ENCODE measurements at places on chromosomes 4 and X.
A peak's percentile ranks its signal among the peaks of the same experiment; 100 is the strongest.

DNA sequence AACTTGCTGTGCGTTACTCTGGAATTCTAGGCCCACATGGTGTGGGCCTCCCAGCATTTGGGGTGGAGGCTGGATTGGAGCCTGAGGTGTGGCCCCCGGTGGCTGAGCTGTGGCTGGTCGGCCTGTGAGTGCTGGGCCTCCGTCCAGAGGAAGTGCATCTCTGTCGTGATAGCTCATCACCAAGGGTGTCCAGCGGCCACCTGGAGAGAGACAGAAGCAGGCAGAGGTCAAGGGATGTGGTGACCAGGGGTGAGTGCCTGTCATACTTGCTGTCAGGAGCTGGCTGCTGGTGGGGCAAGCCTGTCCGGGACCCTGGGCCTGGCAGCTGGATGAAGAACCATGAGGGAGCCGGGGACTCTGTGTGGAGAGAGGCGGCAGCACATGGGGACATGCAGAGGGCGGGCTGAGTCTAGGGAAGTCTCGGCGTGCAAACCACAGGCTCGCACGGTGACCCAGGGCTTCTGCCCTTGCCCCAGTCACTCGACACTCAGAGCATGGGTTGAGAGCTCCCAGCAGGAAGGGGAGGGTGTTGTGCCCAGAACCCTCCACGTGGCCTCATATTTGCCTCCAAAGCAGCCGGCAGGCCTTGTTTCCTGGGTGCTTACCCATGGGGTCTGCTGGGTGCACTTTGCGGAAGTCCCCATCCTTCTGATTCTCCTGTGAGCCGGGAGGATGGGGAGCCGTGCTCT lies 6.2 kb downstream of the SORCS2 start:
- DNase-seq = no peak

- no peak for DNase-seq
These were observed at the start of gene LDOC1 for GRCh38 chrX:141176586-141177451. LDOC1 (minus strand) TSS chrX:141177129; CDS start chrX:141177021, 108 bp downstream.

DNA sequence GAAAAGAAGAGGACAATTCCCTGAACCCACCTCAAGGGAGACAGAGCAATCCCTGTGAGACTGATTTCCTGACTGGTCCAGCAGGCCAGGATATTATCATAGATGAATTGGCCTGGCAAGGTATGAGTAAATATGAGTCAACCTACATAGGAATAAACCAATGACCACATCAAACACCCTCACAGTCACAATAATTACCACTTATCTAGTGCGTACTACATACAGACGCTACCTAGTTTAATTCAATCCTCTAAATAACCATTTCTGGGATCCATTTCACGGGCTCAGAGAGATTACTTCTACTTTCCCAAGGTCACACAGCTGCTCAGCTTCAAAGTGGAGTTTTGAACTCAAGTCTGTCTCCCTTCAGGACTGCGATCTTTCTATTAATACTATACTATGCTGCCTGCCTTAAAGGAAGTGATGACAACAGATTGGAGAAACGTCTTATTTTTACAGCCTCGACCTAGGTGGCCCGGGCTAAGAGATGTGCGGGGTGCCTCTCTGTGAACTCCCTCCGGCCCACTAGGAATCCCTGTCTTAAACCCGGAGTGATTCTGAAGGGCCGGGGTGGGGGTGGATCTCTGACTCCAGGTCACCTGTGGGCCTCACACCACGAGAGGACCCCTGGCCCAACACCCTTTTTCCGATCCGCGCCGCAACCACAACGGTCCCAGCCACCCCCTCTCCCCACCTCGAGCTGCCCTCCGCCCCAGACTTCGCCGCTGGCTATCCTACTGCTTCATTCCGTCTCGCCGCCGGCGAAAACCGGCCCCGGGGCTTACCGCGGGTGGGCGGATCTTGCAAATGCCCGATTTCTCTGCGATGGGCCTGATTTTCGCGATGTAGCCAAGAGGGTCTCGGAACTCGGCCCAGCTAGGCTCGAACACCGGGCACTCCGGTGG lies 800 bp downstream of the KDM5C start:
- DNase-seq = peak; percentile 13

- no peak for DNase-seq
These were observed 423.9 kb downstream of the FAM133A start for GRCh38 chrX:94097868-94098267.

- DNase-seq = no peak
These were observed 620.7 kb downstream of the SPRY1 start for GRCh38 chr4:124017185-124017785.

DNA sequence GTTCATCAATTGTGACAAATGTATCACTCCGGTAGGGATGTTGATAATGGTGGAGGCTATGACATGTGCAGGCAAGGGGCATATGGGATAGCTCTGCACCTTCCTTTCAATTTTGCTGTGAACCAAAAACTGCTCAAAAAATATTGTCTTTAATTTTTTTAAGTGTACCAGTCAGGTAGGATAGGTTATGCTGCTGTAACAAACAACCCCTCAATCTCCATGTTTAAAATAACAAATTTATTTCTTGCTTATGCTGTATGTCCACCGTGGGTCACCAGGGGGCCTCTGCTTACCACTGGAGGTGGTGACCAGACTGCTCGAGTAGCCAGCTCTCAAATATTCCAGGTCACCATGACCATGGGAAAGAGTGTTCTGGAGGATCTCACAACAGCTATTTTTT lies 23.4 kb upstream of the MSX1 start:
- DNase-seq = no peak

- no peak for DNase-seq
These were observed 964.7 kb downstream of the RAB28 start for GRCh38 chr4:12519426-12519825.

- peak; percentile 30 for DNase-seq
These were observed 66.7 kb upstream of the PGRMC2 start for GRCh38 chr4:128354205-128354821.

DNA sequence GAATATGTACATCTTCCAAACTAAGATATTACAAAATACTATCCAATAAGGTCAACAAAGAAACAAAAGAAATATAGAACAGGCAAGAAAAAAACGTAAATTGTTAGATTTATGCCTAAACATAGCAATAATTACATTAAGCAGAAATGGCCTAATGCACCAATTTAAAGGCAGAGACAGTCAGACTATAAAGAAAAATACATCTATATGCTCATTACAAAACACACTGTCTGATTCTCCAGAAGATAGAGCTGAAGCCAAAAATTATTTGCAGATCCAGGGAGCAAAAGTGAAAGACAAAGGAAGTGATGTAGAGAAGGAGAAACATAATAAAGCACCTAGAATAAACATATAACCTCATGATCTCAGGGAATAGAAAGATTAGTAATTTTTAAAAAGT lies 246.9 kb downstream of the PAPSS1 start:
- no peak for DNase-seq

GRCh38 chr4:80076681-80077080 lies 3.7 kb upstream of the ANTXR2 start:
- no peak for DNase-seq

DNA sequence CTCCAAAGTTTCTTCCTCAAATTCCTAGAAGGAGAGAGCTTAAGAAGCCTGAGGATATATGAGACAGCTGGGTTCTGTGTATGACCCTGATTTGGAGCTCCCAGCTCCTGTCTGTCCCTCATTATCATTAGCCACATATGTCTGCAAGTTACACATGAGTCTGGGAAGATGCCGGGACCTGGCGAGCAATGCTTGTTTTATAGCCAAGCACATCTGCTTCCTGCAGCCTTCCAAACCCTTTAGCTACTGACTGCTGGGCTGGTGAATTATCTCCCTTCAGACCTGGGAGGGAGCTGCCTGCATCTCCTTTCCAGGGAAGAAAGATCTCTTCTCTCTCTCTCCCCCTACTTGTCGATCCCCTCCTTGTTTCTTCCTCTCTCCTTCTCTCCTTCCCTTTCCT lies 556.7 kb upstream of the BOD1L1 start:
- DNase-seq = no peak

DNA sequence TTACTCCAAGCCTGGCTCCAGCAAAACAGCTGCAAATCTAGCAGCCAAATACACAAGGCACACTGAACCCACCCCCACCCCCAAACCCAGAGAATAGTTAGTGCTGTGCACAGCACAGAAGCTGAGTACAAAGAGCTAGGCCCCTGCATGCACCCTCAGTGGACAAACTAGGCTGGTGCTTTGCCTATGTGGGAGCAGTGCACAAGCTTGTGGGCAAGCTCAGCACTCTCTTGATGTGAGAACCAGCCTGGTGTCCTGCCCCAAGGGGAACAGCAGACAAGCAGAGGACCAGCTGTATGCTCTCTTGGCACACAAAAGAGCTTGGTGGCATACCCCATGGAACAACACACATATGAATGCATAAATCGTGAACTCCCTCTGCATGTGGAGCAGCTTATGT lies 81.7 kb downstream of the FAAH2 start:
- DNase-seq = no peak

- DNase-seq = no peak
These were observed 56.7 kb downstream of the DOCK11 start for GRCh38 chrX:118552121-118552900.

DNA sequence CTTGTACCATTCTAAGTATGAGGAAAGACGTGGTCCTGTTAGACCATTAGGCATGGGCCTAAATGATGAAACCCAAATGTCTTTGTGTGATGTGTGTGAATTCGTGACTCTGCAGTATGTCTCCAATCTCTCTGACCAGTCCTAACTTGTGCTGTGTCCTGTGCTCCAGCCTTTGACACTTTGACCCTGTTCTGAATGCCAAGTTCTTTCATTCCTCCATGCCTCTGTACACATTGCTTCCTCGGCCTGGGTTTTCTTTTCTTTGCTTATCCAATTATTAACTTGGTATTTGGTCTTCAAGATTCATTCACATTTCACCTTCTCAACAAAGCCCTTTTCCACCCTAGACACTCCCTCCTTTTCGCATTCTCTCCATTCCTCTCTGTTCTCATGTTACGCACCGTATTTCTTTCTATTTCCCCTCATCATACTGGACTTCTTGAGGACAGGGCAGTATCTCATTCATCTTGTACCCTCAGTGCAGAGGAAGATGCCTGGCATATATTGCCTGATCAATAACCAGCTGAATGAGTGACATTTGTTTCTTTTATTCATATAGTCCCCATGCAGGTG lies 138.7 kb downstream of the F11 start:
- no peak for DNase-seq

- no peak for DNase-seq
These were observed 81.7 kb downstream of the PCDH7 start for GRCh38 chr4:30801876-30802275.

DNA sequence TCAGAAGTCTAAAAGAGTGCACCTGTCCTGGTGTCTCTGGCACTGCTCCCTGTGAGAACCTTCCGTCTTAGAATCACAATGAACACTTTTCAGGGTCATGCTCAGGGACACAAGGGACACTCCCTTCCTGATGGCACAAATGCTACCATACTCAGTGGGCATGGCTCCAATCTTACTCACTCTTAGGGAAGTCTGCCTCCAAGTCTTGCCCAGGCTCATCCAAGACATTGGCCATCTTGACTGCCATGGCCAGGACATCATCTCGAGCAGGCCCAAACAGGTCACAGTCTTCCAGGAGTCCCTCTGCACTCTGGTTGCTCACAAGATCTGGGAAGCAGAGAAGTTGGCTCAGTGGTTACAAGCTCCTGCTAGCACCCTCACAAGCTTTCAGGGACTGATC lies 8.8 kb downstream of the ZMYM3 start:
- no peak for DNase-seq

DNA sequence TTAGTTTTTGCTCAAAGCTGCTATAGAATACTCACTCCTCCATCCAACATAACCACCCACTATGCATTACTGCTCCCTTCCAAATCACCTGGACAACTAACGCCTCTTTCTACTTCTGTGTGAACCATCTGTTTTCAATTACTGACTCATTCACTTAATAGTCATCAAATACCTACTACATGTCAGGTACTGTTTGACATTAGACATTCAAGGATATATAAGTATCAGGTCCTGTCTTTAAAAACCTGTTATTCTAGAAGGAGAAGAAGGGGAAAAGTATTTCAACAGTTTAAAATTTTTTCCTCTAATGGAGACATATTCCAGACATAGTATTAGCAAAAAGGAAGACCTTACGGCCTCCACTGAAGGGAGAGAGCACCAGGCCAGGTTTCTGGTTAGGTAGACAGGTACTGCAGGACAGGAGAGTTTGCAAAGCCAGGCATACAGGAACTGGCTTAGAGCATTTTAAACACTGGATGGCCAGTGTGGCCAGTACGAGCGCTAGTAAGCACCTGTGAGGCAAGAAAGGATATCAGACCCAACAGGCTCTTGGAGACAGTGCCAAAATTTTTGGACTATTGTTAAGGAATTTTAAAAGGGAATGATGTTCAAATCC lies 39.0 kb downstream of the SH3RF1 start:
- DNase-seq = no peak
